ENCODE measurements at places on chromosomes 7 and 10.

GRCh38 chr7:45564485-45564884 is 9.7 kb upstream of the ADCY1 start:
- DNase-seq, result no peak

DNA sequence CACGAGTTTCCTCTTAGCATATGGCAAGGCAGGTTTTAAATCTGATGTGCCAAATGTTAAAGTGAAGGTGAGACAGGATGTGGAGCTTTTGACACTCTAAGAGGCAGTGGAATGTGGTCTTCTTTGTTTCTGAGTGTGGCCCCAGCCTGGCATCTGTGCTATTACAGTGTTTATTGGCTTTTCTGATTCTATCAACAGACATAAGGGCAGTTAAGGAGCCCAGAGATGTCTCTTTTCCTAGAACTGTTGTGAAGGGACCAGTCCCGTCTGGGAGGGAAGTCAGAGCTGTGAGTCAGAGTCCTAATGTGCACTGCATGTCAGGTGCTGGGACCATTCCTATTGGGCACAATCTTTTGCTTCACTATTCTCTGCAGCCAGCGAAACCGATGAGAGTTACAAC is 32.5 kb downstream of the TRUB1 start:
- DNase-seq, result peak; percentile 0

- no peak for DNase-seq
Observed at GRCh38 chr10:12981570-12981969, 19.9 kb downstream of the CCDC3 start.

DNA sequence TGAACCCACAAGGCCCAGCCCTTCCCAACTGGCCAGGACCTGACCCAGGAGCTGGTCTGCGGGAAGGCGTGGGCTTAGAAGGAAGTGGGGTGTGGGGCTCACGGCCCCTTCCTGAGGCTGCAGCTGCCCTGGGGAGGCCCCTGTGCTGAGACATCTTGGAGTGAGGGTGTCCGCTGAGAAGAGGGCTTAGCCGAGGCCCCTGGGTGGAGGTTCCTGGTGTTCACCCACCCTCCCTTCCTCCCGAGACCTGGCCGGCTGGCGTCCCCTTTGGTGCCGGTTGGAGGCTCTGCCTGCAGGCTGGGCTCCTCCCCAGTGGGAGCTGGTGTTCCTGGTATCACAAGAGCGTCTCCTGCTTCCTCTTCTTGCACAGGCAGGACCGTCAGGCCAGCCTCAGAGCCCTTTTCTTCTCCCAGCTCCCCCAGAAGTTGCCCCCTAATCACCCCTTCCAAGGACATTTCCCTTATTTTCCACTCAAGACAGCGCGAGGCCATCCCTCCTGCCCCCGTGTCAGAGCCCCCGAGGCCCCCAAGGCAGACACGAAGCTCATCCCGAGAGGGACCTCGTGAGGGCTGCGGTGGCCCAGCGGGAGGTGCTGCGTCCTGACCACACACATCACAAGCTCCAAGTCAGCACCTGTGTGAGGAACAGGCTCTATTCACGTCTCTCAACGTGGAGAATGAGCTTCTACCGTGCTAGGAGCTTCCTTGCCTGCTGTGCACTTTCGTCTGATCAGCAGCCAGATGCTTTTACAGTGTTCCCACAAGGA is 25.1 kb upstream of the FAM20C start:
- no peak for DNase-seq

DNA sequence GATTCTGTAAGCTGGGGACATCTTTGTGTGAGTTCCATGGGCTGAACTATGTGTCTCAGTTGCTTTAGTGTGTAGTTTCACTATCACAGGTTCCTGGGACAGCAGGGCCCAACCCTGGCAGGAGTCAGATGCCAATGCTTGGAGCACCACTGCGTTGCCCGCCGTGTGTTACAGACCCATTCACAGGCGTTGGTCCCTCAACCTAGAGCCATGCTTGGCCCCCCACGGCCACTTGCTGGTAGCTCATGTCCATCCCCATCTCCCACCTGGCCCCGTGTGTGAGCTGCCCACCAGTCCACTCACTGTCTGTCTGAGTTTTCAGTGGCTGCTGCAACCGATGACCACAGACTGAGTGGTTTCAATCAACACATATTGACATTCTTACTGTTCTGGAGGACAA is 546.9 kb downstream of the TCERG1L start:
- DNase-seq, result no peak

- no peak for DNase-seq
Observed at GRCh38 chr10:113047963-113048781, 98.1 kb downstream of the TCF7L2 start.

GRCh38 chr7:123811056-123811455 is 33.9 kb upstream of the HYAL4 start:
- no peak for DNase-seq

DNA sequence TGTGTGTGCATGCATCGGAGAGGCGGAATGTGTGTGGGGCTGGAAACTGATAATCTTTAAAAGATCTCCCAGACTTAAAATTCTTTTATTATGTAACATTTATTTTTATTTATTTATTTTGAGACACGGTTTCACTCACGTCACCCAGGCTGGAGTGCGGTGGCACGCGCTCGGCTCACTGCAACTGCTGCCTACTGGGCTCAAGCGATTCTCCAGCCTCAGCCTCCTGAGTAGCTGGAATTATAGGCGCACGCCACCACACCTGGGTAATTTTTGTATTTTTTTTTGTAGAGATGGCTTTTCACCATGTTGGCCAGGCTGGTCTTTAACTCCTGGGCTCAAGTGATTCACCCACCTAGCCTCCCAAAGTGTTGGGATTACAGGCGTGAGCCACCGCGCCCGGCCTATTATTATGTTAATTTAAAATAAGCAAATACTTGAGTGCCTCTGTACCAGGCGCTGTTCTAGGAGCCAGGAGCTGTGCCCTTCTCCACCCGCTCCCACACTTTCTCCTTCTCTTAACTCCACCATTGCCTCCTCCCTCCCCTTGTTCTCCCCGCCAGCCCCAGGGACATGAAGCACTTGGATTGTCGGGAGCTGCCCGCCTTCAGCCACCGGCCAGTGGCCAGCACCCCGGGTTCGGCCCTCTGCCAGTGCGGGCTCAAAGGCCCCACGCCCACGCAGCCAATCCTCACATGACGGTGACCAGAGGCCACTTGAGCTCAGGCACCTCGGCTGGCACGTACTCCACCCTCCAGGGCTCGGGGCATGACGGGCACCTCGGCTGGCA is 163.6 kb downstream of the DNAJB6 start:
- DNase-seq, result no peak

DNA sequence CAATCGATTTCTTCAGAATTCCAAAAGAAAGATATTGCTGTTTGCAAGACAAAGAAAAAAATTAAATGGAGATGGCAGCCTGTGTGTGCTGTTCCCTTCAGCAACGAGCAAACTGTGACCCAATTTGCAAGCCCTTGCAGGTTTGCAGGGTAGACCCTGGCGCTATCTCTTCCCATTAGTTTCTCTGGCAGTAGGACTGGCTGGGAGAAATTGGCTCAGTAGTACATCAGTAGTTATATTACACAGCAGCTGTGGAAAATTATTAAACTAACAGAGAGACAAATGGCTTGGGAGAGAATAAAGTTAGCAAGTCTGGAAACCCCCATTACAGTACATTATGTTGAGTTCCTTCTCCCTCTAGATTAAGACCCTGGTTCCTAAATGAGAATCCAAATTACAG is 116.4 kb upstream of the ITGB1 start:
- DNase-seq, result no peak

DNA sequence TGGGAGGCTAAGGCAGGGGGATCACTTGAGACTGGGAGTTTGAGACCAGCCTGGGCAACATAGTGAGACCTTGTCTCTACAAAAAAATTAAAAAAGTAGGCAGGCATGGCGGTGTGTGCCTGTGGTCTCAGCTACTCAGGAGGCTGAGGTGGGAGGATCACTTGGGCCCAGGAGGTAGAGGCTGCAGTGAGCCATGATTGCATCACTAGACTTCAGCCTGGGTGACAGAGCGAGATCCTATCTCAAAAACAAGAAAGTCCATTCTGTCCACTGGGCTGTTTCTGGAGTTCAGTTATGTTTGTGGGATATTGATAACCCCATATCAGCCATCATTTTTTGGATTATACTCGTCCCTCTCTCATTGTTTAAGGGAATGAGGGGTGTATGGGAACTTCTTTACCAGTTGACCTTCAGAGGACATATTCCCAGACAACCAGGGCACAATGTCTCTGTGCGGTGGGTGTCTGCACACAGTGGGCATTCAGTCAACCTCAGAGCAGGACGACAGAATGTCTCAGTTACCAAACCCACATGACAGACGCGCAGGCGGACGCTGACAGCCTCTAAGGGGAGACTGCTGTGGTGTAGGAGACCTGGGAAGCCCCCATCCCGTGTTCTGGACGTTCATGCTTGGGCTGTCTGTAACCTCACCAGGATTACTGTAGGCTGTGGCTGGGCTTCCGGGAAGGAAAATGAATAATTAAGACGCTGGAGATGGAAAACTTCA is 69.4 kb downstream of the CARD11 start:
- DNase-seq, result no peak

DNA sequence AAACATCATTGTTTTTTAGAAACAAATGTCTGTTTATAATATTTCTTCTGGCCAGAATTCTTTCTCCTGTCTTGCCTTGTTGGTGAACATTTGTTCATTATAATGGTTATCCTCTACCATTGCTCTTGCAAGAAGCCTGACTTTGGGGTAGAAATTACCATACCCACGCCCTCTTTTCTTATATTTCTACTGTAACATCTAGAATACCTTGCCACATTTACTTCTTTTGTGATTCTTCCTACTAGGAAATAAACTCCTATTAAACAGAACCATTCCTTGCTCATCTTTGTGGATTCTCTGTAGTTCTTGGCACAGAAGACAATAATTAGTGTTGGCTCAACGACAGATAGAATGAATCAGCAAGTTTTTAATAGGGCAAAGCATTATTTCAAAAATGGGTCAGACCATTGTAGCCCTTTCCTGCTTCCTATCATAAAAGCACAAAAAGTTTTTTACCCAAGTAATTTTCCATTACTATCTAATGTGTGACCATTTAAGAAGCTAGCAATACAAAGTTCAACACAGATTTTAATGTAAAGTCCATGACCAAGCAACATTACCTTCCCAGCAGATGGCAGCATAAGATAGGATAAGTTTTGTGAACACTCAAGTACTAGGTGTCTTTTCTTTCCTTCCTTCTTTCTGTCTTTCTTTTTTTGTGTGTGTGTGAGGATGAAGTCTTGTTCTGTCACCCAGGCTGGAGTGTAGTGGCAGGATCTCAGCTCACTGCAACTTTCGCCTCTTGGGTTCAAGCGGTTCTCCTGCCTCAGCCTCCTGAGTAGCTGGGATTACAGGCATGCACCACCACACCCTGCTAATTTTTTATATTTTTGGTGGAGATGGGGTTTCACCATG is 270.4 kb downstream of the HGF start:
- DNase-seq, result no peak

- DNase-seq, result no peak
Observed at GRCh38 chr7:11128498-11128897, 154.8 kb downstream of the PHF14 start.

- no peak for DNase-seq
Observed at GRCh38 chr10:26829810-26830515, 30.8 kb downstream of the ABI1 start.

- no peak for DNase-seq
Observed at GRCh38 chr10:30114881-30115625, 55.7 kb upstream of the JCAD start.

DNA sequence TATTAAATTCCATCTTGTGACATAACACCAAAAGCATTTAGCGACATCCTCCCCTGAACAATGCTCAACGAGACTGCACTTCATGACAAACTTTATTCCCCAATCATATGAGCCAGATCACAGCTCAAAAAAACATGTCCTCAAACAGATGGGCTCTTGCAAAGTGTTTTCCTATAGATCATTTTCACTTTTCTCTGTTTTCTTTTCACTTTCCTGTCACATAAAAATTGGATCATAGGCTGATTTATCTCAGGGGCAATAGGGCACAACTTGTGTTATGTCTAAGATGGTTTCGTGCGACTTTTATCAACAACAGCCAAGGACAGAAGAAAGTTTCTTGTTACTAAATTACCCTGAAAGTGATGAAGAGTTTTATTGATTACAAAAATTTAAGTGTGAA is 206.1 kb downstream of the WDR11 start:
- no peak for DNase-seq

GRCh38 chr10:1256432-1256725 is 200.2 kb downstream of the WDR37 start:
- DNase-seq, result no peak

- no peak for DNase-seq
Observed at GRCh38 chr10:95505084-95505610, 56.0 kb downstream of the SORBS1 start.

- no peak for DNase-seq
Observed at GRCh38 chr7:29255199-29255878, 60.8 kb downstream of the CHN2 start.

DNA sequence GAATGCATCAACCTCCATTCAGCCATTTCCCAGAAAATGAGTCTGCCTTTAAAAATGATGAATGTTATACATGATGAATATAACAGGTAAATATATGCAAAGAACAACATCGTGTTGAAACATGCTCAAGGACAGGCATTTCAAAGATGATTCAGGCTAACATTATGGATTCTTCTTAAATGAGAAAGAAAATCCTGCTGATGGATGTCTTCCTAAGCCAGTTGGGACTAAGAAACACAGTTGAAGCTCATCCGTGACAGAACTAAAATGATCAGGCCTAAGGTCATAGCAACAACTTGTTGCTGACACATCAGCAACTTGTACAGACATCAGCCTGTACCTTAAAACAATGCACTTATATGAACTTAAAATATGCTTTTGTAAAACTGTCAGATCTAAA is 267.9 kb downstream of the MAGI2 start:
- no peak for DNase-seq

- no peak for DNase-seq
Observed at GRCh38 chr7:28411876-28412662, at the start of gene CREB5. CREB5 (plus strand) TSS chr7:28412518; CDS start chr7:28412915, 397 bp downstream.

GRCh38 chr10:31606841-31607240 is 287.8 kb downstream of the ZEB1 start:
- no peak for DNase-seq

DNA sequence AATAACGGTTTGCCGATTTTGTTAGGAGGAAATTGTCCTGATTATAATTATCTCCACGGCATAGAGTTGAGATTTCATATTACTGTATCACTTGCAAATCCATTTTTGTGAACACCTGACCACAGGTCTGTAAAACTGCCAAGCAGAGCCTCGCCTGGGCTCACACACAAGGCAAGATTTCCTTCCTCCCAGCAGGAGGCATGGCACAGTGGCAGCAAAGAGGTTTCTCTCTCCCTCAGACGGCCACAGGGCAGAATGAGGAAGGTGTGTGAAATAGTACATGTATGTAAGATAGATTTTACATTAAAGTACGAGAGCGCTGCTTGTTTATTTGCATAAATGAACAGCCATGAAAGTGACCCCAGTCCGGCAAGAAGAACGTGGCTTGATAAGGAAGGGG is 130.1 kb downstream of the CELF2 start:
- DNase-seq, result no peak

DNA sequence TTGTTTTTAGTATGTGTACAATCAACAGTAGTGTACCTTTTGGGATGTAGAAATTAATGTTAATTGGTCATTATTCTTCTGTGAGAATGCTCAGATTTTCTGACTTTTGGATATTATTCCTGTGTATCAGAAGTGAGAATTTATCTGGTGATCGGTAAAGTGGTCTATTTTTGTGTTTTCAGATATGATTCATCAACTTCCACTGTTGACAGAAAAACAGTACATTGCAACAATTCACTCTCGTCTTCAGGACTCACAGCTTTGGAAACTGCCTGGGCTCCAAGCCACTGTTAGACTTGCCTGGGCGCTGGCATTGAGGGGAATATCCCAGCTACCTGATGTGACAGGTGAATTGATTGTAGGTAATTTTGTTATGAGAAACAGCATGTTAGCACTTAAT is 20.9 kb downstream of the NUP205 start:
- no peak for DNase-seq

Data from CD4-positive, alpha-beta T cell treated with Interleukin-15 for 4 hours (primary cell).